ENCODE measurements at places on chromosomes 4 and X.

- no peak for DNase-seq
Observed at GRCh38 chr4:8577972-8578371, 2.2 kb upstream of the GPR78 start.

GRCh38 chrX:133285341-133285740 lies 67.2 kb upstream of the TFDP3 start:
- DNase-seq: no peak

DNA sequence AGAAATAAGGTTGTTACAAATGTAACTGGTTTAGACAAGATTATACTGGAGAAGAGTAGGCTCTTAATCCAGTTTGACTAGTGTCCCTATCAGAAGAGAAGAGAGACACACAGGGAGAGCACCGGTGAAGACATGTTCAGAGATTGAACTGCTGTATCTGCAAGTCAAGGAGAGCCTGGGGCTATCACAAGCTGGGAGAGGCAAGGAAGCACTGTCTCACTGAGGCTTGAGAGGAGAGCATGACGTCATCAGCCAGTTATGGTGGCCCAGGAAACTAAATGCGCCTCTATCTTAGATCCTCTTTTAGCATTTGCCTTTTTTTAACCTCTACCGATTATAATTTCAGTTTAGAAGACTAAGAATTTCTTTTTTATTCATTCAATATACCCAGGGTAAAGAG lies 583.4 kb downstream of the TRAM1L1 start:
- DNase-seq: no peak

DNA sequence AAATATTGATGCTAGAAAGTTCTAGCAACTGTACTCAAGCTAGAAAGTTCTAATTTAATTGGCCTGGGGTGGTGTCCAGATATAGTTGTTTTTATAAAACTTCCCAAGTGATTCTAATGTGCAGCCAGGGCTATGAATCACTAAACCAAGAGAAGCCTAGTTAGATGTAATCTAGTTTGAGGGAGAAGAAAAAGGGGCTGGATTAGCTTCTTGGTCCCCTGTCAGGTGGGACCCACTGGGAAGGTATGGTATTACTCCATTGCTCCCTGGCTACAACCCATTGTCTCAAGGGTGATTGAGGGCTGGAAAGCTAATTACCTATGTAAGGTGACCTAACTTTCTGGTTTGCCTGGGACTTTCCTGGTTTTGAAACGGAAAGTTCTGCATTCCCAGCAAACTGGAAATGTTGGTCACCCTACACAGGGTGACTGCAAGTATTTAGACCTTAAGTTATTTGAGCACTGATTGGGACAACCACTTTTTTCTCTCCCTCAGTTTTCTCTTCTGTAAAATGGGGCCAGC lies 23.9 kb upstream of the MSN start:
- no peak for DNase-seq

DNA sequence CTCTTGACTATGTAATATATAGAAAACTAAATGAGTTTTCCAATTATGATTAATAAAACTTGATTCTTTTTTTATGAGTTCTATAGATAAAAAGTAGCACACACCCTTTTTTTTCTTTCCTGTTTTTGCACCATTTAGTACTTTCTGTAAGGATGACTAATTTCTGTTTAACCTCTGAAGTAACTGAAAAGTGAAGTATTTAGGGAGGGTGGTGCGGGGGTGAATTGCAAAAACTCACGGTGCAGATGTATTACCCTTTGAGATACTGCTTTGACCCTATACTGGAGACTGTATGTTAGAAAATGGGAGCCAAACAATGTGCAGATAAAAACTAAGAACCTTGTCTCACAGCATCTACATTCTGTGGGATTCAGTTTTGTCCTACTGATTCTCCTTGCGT lies 471.6 kb downstream of the DTHD1 start:
- DNase-seq: no peak

GRCh38 chrX:44915361-44915868 lies 42.4 kb downstream of the KDM6A start:
- no peak for DNase-seq

- DNase-seq: peak; percentile 97
Observed at GRCh38 chr4:121711263-121712000, 14.7 kb upstream of the ANXA5 start.

DNA sequence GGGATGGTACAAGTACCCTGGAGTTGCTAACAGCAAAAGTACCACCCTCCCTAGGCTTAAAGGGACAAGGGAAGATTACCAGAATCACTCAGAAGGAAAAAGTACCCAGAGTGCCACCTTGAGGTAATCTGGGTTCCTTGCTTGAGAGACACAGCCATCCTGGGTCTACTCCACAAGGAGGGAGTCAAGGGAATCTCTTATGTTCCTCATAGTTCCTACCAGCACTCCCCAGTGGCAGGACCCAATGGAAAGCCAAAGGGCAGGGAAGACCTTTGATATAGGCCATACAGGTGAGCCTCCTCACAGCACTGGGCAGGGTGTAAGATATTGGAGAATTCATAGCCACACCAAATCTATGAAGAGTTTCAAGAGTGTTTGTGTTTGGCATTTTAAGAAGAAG lies 5.7 kb downstream of the IL2 start:
- DNase-seq: peak; percentile 7

DNA sequence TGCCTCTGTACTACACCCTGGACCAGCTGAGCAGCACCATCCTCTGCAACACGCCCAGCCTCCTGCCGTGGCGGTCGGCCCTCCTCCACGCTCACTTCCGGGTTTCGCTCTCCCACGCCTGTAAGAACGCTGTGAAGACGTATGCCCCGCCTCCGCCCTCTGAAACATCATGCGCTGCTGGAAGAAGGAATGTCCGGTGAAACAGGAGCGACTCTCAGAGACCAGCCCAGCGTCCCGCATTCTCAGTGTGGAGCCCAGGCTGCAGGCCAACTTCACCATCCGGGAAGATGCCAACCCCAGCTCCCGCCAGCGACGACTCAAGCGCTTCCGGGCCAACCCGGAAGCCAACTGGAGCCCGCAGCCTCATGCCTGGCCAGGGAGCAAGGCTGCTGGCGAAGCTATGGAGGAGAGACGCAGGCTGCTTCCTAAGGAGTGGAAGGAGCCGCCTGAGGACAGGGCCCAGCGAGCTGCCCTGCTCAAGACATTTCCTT lies 186.1 kb upstream of the SLITRK2 start:
- DNase-seq: no peak

DNA sequence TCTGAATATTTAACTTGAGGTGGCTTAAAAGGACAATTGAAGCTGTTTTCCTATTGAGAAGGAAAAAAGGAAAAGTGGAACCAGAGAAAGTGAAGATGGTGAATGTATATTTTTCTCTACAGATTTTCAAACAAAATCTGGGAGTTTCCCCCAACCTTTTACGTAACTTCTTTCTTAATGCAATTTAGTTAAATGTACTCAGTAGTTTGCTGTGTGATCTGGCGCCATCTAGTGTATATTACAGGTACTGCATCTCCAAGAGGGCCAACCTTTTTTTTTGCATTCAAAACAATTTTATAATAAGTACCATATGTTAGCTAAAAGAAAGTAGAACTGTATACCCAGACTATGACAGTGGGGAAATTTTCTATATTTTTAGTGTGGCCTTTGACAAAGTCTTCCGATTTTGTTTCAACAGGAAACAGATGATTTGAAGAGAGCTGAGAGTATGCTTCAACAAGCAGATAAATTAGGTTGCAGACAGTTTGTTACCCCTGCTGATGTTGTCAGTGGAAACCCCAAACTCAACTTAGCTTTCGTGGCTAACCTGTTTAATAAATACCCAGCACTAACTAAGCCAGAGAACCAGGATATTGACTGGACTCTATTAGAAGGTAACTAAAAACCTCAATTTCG lies 82.0 kb downstream of the PLS3 start:
- DNase-seq: peak; percentile 73

DNA sequence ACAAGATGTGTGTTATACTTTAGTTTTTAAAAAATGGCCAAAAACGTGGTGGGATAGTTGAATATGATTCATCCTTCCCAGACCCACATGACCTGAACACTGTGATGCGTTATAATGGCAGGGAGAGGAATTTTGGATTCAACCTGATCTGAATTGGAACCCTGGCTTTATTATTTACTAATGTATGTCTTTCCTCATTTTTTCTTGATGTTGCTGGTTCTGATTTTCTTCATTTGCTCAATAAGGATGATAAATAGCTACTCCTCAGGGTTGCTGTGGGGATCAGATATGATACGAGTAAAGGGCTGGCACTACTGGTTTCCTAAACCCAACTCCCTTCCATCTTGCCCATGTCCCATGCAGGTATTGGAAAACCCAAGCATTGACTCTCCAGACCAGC lies 24.2 kb upstream of the ACSL1 start:
- DNase-seq: no peak

DNA sequence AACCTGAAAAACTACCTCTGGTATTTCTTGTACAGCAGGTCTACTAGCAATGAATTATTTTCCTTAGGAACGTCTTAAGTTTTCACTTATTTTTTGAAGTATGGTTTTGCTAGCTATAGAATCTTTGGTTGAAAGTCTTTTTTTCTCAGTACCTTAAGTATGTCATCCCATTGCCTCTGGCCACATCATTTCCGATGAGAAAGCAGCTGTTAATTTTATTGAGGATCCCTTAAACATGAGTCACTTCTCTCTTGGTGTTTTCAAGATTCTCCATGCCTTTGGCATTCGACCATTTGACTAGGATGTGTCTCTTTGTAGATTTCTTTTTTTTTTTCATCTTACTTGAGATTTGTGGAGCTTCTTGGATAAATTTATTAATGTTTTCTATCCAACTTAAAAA lies 803.8 kb upstream of the AMOT start:
- DNase-seq: peak; percentile 71

- no peak for DNase-seq
Observed at GRCh38 chr4:37754410-37755185, 68.4 kb upstream of the RELL1 start.

GRCh38 chrX:65596270-65597034 lies 61.9 kb upstream of the LAS1L start:
- peak; percentile 64 for DNase-seq

DNA sequence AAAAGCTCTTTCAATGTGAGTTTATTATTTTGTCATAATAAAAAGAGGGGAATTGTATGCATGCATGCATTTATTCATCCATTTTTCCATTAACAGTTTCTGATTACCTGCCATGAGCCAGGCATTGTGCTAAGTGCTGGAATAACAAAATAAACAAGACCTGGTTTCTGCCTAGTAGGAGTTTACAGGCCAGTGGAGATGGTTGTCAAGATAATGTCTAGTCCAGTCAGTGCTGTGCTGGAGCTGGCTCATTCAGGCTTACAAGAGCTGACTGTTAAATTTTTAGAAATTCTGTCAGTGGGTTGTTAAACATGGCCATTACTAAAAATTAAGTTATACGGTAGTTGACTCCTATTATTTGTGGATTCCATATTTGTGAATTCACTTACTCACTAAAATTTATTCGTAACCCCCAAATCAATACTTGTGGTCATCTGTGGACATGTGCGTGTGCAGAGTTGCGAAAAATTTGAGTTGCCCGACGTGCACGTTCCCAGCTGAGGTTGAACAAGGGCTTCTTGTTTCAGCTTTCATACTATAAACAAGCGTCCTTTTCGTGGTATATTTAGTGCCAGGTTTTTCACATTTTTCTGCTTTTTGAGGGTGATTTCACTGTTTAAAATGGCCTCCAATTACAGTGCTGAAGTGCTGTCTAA lies 172.3 kb upstream of the RPS6KA3 start:
- DNase-seq: no peak

DNA sequence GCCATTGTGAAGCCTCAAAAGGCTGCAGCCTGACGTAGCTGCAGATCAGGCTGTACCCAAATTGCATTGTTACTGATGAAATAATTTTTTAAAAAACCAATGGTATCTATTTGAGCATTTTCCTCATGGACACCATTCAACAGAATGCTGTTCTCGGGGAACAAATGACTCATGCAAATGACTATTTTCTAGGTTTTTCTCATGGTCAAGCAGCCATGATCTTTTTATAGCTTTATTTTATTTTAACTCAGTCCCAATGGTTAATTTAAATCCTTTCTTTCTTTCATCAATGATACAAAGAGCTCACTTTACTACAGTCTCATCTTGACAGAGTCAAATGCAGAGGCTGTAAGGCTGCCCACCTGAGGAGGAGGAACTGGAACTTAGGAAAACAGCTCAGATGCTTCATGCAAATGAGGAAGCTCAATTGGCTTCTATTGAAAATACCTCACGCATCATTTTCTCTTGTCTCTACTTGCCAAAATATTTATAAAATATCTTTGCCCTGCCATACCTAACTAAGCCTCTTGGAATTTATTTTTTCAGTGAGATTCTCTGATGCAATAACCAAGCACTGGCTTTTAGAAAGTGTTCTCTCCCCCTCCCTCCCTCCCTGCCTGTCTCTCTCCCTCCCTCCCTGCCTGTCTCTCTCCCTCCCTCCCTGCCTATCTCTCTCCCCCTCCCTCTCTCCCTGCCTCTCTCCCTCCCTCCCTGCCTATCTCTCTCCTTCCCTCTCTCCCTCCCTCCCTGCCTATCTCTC lies 81.0 kb downstream of the SORBS2 start:
- peak; percentile 72 for DNase-seq

GRCh38 chr4:21752616-21753015 lies 196.0 kb downstream of the KCNIP4 start:
- no peak for DNase-seq

DNA sequence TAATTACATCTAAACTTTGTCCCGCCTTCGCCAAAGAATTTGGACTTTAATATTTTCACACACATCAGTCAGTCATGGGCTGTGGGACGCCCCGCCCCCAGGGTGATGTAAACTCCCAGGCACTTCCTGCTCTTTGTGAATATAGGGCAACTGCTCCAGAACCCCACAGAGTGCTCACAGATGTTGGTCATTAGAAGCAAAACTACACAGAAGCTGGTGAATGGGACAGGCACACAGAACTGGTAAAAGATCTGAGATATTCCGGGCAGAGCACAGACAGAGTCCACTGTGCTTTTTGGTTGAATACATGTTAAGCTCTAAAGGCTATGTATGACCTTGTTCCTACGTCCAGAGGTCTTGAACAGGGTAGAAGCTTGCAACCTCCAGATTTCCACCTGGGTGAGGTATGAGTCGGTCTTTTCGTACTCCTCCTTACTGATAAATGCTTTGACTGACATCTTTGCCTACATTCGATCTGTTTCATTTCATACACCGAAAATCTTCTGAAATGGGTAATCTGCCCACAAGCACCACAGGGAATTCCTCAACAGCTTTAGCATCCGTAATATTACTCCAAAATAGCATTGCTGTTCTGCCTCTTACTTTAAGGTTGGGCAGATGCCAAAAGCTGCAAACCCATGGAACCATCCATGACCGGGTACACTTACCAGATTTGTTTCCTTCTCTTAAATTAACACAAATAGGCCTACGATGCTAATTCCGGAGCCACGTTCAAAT lies 144.6 kb downstream of the AMELX start:
- DNase-seq: peak; percentile 84

DNA sequence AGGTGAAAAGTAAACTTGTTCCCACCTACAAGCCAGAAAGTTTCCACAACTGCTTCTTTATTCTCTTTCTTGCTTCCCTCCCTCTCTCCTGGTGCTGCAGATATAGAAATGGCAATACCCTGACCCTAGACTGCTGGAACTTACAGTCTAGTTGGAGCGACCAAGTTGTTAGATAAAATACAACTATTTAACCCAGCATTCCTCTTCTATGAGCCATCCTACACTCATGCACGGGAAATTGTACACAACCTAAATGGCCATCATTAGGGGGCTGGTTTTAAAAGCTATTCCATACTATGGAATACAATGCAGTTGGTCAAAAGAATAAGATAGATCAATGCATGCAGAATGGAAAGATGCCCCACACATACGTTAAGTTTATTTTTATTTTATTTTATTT lies 41.1 kb downstream of the PJA1 start:
- DNase-seq: peak; percentile 30
